Kidney epithelial cell (primary cell): ENCODE measurements at places on chromosomes 16 and 17. TPM values are rescaled to one million over a fixed set of nuclear protein-coding genes. Genes with fewer than 3 reads are reported as not detected.

The ANKRD40 gene
- 30.5 and 30.7 TPM in 2 replicates for total RNA-seq

GRCh38 chr17:80720610-80721577 is 176.3 kb downstream of the RPTOR start:
- peak; percentile 49 for DNase-seq

DNA sequence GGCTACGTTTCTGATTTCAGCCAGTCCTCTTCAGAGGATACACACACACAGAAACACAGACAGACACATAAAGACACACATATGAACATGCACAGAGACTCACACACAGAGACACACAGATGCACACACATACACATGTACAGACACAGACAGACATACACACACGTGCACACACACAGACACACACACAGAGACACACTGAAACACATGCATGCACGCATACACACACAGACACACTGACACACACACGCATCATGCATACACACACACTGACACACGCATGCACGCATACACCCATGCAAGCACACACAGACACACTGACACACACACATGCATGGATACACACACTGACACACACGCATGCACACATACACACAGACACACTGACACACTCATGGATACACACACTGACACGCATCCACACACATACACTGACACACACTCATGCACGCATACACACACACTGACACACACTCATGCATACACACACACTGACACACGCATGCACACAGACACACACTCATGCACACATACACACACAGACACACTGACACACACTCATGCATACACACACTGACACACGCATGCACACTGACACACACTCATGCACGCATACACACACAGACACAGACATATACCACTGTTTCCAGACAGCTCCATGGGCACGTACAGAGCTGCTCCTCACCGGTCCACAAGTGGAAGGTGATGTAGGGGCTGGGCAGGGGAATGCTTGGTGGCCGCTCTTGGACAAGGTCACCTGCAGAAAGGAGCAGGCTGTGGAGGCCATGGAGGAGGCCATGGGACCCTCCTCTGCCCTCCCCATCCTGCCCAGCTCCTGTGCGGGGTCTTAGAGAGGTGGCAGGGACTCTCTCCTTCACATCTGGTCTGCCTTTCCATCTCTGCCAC is 30.1 kb upstream of the MFSD6L start:
- DNase-seq, result no peak

DNA sequence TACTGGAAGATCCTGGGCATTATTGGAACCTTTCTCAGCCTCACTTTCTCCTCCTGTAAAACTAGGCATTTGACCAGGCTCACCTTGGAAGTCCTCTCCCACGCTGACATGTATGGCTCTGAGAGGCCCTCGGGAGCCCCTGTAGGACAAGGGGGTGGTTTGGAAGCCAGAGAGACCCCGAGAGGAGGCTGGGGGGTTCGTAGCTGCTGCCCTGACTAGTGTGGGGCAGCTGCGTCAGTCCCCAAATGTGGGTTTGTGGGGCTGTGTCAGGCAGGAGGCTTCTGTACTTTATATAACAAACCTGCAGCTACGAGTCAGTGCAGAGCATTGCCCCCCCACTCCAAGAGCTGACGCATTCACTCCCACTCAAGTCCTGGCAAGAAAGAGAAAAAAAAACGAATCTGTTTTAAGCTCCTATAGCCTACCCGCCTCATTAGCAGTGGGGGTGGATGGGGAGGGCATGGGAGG is 1.8 kb downstream of the CX3CL1 start:
- no peak for DNase-seq

The FBXL19 gene
- 36.4 and 37.9 TPM in 2 replicates for total RNA-seq

GRCh38 chr17:79929257-79930061 is 90.2 kb upstream of the CBX4 start:
- DNase-seq, result no peak

DNA sequence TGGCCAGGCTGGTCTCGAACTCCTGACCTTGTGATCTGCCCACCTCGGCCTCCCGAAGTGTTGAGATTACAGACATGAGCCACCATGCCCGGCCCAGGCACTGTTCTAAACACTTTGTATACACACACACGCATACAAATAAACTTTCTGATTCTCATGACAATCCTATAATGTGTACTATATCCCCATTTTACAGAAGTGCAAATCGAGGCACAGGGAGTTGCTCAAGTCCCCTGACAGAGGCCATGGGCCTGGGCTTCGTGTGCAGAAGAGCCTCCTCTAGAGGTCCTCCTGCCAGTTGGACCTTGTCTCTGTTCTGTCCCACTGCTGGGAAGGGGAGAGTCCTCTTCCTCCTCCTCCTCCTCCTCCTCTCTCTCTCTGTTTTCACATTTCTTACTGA is 9.9 kb upstream of the GPRC5B start:
- DNase-seq, result no peak

GRCh38 chr17:50087246-50087911 is 7.8 kb upstream of the PDK2 start:
- no peak for DNase-seq

The MEIOB gene
- 5.0 and 6.2 TPM in 2 replicates for total RNA-seq

The TMC7 gene
- 0.75 and 1.6 TPM in 2 replicates for total RNA-seq

- DNase-seq, result no peak
Observed at GRCh38 chr17:44077595-44077909, 7.0 kb downstream of the G6PC3 start.

The SYT17 gene
- total RNA-seq, result 0.62 and 0.63 TPM in 2 replicates

The CORO6 gene
- 2.2 and 2.7 TPM in 2 replicates for total RNA-seq
